ENCODE measurements at places on chromosomes 2 and 18.

DNA sequence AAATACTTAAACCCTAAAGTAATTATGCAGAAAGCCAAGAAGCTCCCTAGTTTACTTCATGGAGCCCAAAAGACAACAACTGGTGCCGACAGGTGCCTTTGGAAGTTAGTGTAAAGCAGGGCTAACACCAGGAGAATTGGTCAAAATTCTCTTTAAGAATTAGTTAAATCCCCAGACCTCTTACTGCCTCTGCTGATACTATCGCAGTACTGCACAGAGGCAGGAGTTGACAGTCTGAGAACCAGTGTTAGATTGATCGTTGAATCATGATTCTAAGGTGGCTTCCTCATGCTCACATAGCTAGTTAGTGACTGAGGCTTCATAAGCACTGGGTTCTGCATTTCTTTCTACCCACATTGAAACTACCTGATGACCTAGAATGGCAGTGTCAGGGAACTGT lies 445.0 kb downstream of the XIRP2 start:
- no peak for DNase-seq

DNA sequence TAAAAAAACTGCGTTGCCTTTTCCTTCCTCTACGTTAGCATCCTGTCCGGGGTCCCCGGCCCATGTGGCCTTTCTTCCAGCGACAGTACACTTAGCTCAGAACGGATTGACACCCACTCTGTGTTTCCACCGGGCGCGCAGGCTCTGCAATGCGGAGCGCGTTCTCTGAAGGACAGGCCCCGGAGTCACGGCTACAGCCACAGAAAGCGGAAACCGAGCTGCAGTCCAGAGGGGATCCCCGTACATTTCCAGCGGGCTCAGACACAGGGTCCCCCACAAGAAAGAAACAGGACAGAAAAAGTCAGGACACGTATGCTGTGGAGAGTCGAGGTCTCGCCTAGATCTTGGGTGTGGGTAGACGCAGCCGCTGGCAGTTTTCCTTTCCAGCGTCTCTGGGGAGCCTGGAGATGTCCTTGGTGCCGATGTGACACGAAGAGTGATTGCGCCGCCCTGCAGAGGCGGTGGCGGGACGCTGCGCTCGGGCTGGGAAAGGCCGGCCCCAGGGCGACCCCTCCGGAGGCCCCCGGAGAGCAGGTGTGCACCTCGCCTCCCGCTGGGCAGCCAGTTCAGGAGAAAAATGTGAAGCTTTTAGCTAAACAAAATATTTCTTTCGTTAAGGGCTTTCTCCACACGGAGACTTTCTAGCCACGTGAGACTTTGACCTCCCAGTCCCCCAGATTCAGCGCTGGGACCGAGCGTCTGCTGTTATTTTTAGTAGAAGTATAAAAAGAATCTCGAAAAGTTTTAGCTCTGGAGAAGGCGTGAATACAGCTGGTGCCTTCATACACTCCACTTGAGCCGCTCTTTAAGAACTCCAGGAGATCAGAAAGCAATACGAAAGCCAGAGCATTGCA lies 1.3 kb upstream of the ACKR3 start:
- DNase-seq: no peak

GRCh38 chr2:43718530-43719124 lies 42.4 kb upstream of the C1GALT1C1L start:
- DNase-seq: no peak

GRCh38 chr18:33291539-33291938 lies 149.0 kb downstream of the CCDC178 start:
- no peak for DNase-seq

DNA sequence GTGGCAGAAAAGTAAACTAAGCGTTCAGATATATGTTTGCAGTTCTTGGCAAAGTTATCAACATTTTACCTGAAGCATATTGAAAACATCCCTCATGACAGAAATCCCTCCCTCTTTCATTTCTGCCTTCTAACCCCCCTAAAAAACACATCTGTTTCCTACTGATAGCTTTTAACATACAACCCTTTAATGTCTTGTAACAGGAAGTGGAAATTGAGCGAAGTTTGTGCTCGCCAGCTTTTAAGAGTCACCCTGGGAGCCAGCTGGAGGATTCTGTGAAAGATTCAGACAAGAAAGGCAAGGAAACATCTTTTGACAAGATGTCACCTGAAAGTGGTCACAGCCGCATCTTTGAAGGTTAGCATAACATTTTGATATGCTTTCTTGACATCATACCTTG lies 247.4 kb downstream of the XIRP2 start:
- no peak for DNase-seq

DNA sequence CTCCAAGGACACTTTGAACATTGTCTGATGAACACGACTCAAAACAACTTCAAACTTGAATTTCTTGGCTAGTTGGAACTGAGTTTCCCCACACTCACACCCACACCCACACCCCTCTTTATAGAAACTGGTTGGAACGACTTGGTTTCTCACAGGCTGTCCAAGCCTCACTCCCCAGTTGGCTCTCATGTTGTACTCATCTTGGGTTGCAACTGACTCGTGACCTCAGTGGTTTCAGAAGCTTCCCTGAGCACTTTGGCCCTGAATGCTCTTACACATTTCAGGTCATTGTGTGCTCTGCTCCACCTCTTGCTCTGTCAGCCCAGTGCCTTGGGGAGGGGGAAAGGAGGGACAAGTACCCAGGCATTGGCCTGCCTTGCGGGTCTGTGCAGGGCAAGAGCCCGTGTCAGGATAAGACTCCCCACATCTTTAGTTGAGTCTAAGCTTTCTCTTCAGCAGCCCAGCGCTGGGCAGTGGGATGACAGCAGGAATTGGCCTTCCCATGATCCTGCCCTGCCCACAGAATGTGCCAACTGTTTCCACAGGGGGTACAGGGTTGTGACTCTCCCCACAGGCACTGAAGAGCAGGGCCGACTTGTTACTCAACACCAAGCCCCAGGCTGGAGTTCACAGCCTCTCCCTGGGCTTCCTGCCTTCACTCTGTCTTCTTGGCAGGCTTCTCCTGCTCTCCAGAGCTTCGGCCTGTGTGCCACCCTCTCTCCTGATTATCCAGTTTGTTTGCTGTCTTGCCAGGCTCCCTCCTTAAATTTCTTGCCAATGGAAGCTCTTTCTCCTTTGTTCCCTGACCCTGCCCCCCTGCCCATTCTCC lies 104.6 kb downstream of the RTN4 start:
- DNase-seq: no peak

- no peak for DNase-seq
These were observed 45.3 kb downstream of the ACOXL start for GRCh38 chr2:110777531-110778311.

GRCh38 chr2:122660786-122661634 lies 905.6 kb downstream of the TSN start:
- DNase-seq: no peak

DNA sequence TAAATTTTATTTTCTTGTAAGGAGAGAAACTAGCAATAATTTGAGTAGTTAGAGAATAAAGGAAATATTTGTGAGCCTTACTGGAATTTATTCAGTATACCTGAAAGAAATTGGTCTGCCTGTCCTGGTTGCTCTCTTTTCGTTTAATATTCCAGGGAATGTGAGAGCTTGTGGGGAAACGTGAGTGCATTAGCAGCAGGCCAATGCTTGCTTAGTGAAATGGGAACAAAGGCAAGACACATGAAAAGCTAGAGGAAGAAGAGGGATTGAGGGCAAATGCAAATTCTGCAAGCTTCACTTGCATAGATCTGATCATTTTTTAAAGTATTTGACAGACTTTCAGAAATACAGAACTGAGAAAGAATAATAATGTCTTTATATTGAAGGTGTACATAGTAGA lies 111.0 kb downstream of the ERBB4 start:
- no peak for DNase-seq

DNA sequence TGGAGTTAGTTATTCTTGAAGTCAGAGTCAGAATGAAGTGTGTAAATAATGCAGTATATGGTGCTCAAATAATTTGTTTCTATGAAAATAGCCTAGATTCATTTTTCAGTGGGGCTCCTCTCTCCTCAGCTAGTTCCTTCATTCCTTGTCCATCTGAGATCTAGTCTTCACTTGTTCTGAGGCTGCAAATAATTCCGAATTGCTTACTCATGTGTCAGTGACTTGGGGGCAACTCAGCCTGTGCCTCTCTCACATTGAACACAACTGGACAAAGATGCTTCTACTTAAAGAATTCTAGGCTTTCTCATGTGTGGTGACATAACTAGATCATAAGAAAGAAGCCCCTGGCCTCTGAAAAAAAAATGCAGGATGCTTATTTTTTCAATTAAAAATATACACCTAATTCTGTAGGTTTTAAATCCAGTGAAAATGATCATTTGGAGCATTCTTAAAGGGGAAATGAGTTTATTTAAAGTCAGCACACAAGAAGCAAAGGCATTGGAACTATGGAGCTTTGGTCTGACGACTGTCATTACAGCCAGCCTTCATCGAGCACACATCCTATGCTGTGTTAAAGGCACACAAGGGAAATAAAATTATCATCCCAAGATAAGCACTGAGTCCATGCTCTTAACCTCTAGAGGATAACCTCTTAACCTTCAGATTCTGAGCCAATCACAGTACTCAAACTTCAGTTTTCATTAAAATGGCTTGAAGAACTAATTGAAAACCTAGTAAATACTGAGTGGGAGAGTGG lies 24.8 kb upstream of the SCN7A start:
- DNase-seq: no peak

- no peak for DNase-seq
These were observed 34.3 kb downstream of the CCDC68 start for GRCh38 chr18:54924948-54925347.

GRCh38 chr2:232491139-232491780 lies 3.6 kb upstream of the ECEL1 start:
- DNase-seq: no peak

- DNase-seq: no peak
These were observed 149.3 kb downstream of the FAM124B start for GRCh38 chr2:224252631-224253030.

- no peak for DNase-seq
These were observed 213.4 kb upstream of the CYP26B1 start for GRCh38 chr2:72361042-72361441.

GRCh38 chr2:74387346-74387745 lies 7.2 kb upstream of the DCTN1 start:
- no peak for DNase-seq

- no peak for DNase-seq
These were observed 141.4 kb downstream of the SPP2 start for GRCh38 chr2:234191819-234192407.
